ENCODE measurements at places on chromosomes 4 and X.
A peak's percentile ranks its signal among the peaks of the same experiment; 100 is the strongest.

DNA sequence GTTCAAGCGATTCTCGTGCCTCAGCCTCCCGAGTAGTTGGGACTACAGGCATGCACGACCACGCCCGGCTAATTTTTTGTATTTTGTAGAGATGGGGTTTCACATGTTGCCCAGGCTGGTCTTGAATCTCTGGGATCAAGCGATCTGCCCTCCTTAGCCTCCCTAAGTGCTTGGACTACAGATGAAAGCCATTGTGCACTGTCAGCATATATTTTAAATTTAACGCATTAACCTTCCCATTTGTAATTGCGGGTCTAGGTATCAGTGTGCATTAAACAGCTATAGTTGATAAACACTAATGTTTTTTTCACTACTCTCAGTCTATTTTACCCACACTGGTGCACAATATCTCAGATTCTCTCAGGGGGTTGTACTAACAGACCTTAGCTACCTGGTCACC, 1930.8 kb downstream of the C4orf33 start:
- DNase-seq, result no peak

DNA sequence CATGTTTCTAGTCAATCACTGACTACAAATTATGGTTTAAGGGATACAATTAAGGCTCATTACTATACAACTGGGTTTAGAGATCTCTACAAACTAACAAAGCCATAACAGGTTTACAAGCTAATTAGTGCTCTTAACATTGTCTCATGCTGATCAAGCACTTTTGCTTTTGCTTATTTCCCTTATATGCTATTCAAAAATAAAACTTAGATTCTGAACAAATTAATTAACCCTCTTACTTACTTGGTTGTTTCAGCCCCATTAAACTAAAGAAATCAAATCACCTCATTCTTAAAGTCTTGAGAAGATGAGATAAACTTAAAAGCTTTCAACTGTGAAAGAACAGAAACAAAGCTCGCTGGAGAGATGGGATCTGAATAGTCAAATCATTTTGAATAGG, 2024.5 kb upstream of the ADGRL3 start:
- DNase-seq, result no peak

- no peak for DNase-seq
These were observed 93.9 kb downstream of the PSAPL1 start for GRCh38 chr4:7340553-7341433.

- no peak for DNase-seq
These were observed 26.7 kb downstream of the OTC start for GRCh38 chrX:38379088-38379487.

DNA sequence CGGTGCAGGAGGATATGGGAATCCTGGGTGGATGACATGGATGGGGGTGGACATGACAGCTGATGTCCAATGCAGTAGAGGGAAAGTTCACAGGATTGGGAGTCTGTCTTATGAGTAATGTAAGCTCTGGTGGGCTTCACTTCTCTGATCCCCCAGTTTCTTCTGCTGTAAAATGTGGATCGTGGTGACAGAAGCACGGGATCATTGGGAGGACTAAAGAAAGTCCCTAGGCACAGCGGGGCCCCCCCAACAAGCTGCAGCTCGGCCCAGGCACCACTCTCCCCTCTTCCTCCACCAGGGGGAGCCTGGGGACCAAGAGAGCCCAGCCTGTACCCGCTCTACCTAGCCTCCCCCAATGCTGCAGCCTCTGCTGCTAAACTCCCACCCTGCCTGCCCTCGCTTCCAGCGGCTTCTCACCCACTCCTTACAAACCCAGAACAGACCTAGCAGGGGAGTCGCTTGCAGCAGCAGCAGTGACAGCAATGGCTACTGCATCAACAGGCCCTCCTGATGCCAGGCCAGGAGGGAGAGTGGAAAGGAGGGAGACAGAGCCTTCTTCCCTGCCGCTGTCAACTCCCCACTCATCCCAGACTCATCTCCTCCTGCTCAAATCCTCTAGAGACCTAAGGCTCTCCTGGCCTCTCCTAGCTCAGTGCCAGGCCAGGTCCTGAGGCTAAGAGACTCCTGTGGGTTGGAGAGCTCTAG, 36.1 kb upstream of the IQSEC2 start:
- DNase-seq, result peak; percentile 72

DNA sequence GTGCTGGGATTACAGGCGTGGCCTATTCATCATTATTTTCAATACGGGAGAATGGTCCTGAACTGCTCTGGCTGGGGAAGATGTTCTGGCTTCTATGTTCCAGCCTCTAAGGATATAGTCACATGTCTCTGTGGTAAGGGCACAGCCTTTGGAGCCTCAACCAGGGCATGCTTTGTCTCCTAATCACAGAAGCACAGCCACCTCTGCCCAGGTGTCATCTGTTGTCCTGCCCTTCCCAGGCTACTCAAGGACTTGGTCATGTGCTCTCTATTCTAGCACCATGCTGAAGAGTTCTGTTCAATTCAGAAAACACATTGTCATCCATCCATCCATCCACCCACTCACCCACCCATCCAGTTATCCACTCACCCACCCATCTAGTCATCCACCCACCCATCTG, 29.5 kb downstream of the ASMTL start:
- DNase-seq, result no peak

- no peak for DNase-seq
These were observed at the start of gene FOXP3 for GRCh38 chrX:49264460-49264859. Gene FOXP3 (minus strand): TSS chrX:49264710. CDS start chrX:49258505, 6,205 bp downstream.

DNA sequence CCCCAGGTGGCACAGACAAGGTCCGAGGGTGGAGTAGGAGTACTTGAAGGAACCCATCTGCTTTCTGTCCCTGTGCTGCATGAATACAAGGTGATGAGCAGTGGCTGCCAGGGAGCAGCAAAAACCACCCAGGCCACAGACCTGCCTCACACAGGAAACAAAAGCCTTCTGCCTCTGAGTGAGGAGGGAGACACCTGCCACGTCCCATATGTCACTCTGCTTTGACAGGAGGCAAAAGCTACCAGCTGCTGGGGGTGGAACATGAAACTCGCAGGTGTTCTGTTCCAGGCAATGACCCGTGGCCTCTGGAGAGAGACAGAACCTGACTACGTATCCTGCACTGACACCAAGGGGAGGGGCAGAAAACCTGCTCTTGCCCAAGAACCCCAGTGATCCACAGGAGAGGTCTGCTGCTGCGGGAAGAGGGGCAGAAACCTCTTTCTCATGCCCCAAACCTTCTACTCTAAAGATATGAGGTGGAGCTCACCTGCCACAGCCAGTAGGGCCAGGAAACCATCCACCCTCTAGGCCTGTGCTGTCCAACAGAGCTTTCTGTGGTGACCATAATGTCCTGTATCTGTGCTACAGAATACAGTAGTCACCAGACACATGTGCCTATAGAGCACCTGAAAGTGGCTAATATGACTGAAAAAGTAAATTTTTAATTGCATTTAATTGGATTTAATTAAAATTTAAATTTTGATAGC, 172.9 kb downstream of the PRDM5 start:
- no peak for DNase-seq

DNA sequence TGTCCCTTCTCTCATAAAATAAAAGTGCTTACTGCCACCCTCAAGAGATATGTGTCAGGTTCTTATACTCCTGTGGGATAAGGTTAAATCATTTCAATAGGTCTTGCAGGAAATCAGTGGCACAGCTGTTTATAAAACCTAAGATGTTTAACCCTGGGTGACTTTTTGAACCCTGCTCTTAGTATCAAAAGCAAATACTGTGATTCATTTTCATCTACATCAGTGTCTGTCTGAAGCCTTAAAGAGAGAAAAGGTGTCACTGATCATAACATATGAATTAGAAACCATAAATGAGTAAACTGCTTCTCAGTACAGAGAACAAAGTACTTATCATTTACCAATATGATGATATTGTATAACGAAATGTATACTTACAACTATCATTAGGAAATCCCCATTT, 59.0 kb downstream of the CCSER1 start:
- DNase-seq, result no peak

GRCh38 chrX:1295550-1295949, 26.9 kb downstream of the CSF2RA start:
- no peak for DNase-seq

DNA sequence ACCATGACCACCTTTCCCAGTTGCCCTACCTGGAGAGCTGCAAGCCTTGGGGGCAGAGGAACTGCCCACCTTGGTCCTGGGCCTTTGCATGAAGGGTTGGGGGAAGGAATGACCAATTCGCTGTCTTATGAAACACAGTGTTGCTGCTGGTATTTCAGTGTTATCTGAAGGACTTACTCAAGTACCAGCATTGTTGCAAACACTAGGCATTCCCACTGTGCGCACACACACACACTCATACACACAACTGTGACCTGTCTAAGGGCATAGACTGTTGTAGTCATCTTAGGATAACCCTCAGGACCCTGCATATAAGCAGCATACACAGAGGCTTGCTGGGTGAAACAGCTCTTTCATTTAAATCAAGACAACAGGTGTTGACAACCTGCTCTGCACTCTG, 210.9 kb downstream of the EVC2 start:
- no peak for DNase-seq

GRCh38 chr4:169351872-169352271, 81.1 kb upstream of the SH3RF1 start:
- peak; percentile 17 for DNase-seq

- no peak for DNase-seq
These were observed 5.9 kb upstream of the FAM184B start for GRCh38 chr4:17787315-17787714.

GRCh38 chr4:47391256-47391655, 72.2 kb downstream of the COMMD8 start:
- DNase-seq, result no peak

DNA sequence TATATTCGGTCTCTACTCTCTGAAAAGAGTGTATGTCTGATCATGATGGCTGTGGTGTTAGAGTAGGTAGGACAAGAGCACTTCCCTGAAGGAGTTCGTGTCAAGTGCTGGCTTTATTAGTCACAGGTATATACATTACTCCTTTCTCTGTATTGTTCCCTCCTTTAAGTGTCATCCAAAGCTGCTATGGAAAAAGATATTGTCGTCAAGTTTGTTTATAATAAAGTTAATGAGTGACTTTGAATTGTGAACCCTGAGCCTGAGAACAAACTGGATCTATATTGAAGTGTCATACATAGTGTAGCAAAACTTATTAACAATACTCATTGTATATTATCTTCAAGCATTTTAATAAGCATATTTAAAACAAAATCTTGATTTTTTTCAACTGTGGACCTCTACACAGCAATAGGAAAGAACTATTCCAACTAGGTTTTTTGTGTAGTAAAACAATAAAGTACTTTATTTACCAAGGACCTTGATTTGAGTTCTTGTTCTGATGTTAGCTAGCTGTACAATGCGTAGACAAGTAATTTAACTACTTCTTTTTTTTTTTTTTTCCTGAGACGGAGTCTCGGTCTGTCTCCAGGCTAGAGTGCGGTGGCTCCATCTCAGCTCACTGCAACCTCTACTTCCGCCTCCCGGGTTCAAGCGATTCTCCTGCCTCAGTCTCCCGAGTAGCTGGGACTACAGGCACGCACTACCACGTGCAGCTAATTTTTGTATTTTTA, 177.7 kb downstream of the RAPGEF2 start:
- no peak for DNase-seq

DNA sequence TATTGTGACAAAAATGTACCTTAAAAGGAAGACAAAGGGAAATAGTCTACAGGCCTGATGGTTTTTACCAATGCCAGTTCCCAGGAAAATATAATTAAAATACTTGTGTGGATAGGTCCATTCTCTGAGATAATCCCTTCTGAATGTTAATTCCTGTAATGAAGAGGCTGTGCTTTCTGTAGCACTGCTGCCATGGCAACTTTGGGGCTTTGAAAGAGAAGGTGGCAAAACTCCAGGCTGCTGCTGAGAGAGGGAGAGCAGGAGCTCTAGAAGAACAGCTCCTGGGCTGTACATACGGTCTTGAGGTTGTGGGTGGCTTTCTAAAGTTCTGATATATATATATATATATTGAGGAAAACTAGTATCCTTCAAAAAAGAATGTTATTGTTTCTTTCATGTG, 125.4 kb downstream of the PDLIM5 start:
- peak; percentile 69 for DNase-seq

DNA sequence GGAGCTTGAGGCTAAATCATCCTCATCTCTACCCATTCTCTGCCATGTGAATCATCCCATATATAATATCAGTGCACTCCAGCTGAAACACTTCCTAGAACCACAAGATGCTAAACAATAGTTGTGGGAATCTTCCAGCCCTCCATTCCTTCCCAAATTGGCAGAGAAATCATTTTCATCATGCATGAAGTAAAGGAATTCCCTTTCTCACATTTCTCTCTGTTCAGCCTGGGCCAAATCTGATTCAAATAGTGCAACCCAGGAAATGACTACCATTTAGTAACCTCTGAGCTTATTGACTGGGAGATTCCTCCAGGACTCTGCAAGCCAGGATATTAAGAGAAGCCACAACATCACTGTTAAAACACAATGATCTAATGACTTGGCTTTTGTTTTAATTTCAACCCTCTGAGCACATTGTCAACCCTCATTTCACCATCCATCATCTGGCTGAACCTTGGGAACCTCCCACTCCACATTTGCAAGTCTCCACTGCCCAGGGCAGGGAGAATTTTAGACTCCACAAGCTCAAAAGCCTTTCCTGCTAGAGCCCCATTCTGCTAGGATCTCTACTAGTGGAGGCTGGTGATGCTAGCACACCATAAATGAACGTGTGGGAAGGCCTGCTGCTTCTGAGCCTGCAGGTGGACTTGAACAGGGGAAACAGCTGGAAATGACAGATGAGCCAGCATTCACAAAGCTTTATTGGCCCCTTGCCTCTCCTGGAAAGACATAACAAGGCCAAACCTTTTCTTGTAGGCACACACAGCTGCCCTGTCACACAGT, 133.9 kb downstream of the TET2 start:
- no peak for DNase-seq

DNA sequence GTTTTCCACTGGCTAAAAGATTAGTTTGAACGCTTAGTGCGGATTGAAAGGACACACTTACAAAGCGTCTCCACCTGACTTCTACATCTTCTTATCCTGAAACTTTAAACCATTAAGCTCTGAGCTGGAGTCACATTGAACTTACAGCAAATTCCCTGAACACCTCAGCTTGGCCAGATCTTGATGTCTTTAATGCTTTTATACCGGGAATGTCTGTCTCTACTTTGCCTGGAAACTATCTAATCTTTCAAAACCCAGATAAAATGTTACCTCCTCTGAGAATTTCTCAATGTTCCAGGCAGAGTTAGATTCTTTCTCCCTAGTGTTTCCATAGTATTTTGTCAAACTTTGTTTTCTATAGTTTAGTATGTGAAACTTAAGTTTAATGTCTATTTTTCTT, 179.9 kb downstream of the DTHD1 start:
- DNase-seq, result no peak

GRCh38 chr4:92825256-92825655, 521.5 kb downstream of the GRID2 start:
- DNase-seq, result no peak

- no peak for DNase-seq
These were observed 11.9 kb upstream of the MAOA start for GRCh38 chrX:43644124-43644701.

- DNase-seq, result no peak
These were observed 311.2 kb upstream of the GATB start for GRCh38 chr4:152072001-152072485.

- DNase-seq, result no peak
These were observed 6.3 kb downstream of the TKTL2 start for GRCh38 chr4:163467082-163467770.

All from BE2C (cell line).